ENCODE measurements at places on chromosomes 2 and 18.

DNA sequence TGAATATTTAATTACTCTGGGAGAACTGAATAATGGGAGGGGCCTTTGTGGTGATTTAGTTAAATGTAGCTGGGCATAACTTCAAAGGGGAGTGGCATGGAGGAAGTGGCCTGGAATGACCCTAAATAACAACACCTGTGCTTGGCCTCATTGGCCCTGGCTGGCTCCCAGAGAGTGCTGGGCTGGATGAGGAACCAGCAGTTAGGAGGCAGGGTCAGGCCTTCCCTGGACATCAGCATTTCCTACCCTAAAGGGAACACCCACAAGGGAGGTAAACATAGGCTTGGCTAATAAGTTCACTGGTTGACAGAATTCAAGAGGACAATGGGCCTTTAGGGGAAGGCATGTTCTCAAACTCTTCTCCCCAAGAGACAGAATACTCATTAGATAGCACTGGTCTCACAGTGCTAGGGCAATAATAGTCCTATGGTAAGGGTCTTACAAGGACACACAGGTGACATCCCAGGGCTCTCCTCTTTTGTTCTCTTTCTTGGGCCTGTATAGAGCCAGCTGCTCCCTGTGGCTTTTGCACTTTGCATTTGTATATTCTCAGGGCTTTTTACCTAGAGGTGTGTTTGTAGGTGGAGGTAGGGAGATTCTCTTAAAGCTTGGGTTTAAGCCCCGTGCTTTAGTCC is 106.8 kb downstream of the ZNF519 start:
- DNase-seq: no peak

DNA sequence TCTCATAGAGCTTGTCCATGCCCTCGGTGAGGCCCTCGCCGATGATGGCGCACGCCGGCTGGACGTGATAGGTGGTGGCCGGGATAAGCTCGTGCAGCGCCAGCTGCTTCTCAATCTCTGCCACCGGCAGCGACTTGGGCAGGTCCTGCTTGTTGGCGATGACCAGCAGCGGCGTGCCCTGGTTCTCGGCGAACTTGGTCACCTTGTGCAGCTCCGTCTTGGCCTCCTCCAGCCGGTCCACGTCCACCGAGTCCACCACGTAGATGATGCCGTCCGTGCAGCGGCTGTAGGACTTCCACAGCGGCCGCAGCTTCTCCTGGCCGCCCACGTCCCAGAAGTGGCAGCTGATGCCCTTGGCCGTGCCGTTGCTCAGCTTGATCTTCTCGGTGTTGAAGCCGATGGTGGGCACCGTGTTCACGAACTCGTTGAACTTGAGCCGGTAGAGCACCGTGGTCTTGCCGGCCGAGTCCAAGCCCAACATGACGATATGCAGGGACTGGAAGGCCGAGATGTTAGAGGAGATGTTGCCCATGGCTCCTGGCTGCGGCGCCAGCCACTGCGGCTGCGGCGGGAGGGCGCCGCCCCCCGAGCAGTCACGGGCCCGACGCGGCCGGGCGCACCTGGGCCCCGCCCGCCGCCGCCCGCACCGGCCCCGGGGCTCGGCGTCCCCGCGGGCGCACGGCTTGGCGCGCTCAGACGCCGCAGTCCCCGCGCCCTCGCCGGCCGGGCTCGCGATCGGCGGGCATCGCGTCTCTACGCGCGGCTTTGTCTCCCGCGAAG is 636 bp downstream of the ARL4C start:
- no peak for DNase-seq

GRCh38 chr2:121603185-121603584 is 46.1 kb downstream of the CLASP1 start:
- DNase-seq: no peak

GRCh38 chr2:233482616-233483015 is 84.0 kb downstream of the USP40 start:
- no peak for DNase-seq

DNA sequence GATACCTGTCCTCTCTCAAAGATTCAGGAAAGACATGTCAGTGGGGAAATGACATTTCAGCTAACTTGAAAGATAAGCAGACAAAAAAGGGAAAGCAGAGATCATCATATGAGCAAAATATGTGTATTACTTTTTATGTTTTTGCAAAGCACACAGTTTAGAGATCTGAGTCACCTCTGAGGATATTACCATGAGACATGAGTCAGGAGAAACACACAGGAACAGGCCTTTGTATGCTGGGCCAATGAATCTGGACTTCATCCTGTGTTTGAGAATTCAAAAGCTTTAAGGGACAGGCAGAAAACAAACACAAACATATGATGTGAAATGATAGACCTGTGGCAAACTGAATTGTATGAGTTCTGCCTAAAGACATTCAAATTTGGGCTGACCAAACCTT is 306.0 kb upstream of the EPC2 start:
- DNase-seq: no peak

- no peak for DNase-seq
Measured at GRCh38 chr2:159246325-159246988, 40.0 kb downstream of the WDSUB1 start.

DNA sequence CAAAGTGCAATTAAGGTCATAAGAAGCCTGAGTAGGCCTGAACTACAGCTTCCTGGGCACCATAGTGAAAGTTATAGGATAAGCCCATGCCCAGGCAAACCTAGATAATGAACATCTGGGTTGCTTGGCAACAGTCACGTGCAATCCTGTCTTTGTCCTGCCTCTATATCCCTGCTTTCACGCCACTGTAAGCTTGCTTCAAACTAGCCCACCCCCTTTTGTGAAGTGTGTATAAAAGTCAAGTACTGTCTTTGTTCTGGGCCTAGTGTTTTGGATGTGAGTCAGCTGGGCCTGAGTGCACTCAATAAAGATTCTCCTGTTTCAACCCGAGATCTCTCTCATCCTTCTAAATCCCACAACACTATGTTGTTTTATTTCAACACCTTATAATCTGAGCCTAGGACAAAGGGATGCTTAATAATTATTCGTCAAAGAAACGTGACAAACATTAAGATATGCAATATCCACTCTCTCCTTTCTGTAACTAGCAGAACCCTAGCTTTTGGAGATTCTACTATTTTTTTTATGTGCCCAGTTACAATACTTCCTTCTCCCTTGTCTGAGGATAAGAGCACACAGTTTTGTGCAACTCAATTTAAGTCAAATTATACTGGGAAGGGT is 927.8 kb downstream of the SUCLG1 start:
- no peak for DNase-seq

Data from activated CD4-positive, alpha-beta T cell treated with anti-CD3 and anti-CD28 coated beads, Interleukin-2, Interleukin-4, amounts not matched to agents 100 ng/mL and 50 ng/mL, durations not matched to agents 16 hours and 8 hours (primary cell).